Endodermal cell (in vitro differentiated cells): ENCODE measurements at places on chromosomes 4 and X. TPM values are rescaled to one million over a fixed set of nuclear protein-coding genes. Genes with fewer than 3 reads are reported as not detected.

Gene ODAM
- total RNA-seq: not detected in 3 replicates

GRCh38 chr4:185343726-185344581, 51.8 kb downstream of the LRP2BP start:
- no peak for DNase-seq

DNA sequence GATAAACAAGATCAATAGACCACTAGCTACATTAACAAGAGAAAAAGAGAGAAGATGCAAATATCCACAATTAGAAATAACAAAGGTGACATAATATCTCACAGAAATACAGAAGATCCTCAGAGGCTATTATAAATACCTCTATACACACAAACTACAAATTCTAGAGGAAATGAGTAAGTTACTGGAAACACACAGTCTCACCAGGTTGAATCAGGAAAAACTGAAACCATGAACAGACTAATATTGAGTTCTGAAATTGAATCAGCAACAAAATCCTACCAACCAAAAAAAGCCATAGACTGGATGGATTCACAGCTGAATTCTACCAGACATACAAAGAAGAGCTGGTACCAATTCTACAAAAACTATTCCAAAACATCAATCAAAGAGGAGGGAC, 211.8 kb upstream of the CPEB2 start:
- no peak for DNase-seq

- no peak for DNase-seq
Measured at GRCh38 chrX:132171881-132172280, 44.1 kb upstream of the FRMD7 start.

Gene CCSER1
- total RNA-seq: 1.6 to 2.2 TPM (median 1.7 TPM) in 3 replicates

Gene NHS
- total RNA-seq: 1.9 to 6.0 TPM (median 3.1 TPM) in 3 replicates

Gene CXCL11
- 0.21 TPM in 1 of 3 replicates, not detected in the others for total RNA-seq
